ENCODE measurements at places on chromosomes 7 and 10.

DNA sequence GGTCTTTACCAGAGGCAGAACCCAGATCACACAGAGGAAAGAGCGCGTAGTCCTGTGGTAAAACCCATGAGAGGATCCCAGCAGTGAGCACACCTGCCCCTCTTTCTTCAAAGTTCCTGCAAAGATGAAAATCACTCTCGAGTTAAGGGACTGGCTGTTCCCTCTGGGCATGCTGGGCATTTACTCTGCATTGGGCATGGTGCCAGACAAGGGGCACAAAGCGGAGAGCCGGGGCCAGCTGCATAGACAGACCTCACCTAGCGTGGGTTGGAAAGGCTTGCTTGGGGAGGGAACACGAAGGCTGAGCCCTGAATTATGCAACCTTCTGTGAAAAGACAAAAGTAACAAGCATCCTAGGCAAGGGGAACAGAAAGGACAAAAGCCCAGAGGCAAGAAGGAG is 120.0 kb upstream of the TCERG1L start:
- no peak for DNase-seq

GRCh38 chr7:6162331-6162620 is 110.1 kb downstream of the CYTH3 start:
- no peak for DNase-seq

DNA sequence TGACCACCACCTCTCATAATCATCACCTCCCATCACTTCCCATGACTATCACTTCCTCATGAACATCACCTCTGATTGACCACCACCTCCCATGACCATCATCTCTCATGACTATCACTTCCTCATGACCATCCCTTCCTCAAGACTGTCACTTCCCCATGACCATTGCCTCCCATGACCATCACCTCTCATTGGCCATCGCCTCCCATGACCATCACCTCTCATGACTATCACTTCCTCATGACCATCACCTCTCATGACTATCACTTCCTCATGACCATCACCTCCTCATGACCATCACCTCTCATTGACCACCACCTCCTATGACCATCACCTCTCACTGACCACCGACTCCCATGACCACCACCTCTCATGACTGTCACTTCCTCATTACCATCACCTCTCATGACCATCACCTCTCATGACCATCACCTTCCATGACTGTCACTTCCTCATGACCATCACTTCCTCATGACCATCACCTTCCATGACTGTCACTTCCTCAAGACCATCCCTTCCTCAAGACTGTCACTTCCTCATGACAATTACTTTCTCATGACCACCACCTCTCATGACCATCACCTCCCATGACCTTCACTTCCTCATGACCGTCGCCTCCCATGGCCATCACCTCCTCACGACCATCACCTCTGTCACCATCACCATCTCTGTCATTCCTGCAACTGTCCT is 51.6 kb downstream of the PDGFA start:
- no peak for DNase-seq

- DNase-seq: no peak
These were observed 174.2 kb upstream of the HGF start for GRCh38 chr7:81944058-81944457.

GRCh38 chr7:29915481-29916215 is 74.0 kb downstream of the SCRN1 start:
- no peak for DNase-seq

DNA sequence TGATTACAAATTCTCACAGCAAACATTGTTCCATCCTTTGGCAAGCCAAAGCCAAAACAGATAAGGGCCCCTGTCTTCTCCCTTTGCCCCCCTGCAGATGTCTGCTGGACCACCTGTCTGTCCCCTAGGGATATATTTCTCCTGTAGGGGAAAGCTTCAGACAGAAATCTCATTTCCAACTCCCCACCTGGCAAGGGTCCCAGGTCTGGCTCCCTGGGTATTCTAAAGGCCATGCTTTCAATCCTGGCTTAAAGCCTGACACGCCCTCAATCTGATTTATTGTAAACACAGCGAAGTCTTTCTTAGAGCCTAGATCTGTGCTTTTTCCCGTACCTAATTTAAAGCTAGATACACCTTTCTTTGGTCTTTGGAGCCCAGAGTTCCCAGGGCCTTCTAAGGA is 66.1 kb downstream of the KCNMA1 start:
- DNase-seq: no peak

- DNase-seq: no peak
These were observed 80.7 kb downstream of the UBE2H start for GRCh38 chr7:129872054-129872453.

- DNase-seq: no peak
These were observed 203.4 kb downstream of the PRPF18 start for GRCh38 chr10:13790196-13790595.

GRCh38 chr7:40299097-40299496 is 164.3 kb downstream of the SUGCT start:
- DNase-seq: no peak
